NCI-H460 (cell line): ENCODE measurements at places on chromosomes 2 and 18.

DNA sequence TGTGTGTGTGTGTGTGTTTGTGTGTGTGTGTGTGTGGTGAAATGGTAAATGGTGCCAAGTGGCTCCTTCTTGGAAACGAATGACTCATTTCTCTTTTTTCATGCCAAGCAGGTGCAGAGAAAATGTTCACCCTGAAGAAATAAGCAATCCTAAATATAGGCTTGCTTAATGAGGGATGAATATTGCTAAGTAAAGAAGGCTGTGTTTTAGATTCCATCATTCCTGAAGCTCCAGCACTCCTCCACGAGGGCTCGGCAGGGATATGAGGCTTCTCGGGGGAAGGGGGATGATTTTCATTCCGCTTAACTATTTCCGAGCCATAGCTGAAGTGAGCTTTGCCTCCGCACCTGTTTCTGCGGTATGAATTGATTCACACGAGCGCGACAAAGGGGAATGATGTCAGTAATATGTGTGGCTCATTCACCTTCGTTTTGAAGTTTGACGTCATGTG is 72.9 kb downstream of the TSN start:
- no peak for DNase-seq

DNA sequence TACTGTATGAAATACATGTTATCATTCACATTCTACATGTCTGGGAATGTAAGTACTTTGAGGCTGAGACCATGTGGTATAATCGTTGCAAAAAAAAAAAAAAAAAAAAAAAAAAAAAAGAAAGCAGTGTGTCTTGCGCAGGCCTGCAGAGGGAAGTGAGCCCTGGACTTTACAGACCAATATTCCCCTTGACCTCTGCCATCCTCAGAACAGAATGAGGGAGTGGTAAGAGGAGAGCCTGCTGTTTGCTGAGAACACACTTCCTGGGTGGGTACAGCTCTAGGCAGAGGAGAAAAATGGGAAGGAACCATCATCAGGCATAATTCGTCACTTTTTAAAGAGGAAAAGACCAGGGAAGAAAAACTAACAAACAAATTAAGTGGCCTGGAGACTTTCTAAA is 28.8 kb upstream of the TBC1D8 start:
- no peak for DNase-seq

- DNase-seq = no peak
Measured at GRCh38 chr2:236857781-236858180, 227.9 kb upstream of the COPS8 start.

DNA sequence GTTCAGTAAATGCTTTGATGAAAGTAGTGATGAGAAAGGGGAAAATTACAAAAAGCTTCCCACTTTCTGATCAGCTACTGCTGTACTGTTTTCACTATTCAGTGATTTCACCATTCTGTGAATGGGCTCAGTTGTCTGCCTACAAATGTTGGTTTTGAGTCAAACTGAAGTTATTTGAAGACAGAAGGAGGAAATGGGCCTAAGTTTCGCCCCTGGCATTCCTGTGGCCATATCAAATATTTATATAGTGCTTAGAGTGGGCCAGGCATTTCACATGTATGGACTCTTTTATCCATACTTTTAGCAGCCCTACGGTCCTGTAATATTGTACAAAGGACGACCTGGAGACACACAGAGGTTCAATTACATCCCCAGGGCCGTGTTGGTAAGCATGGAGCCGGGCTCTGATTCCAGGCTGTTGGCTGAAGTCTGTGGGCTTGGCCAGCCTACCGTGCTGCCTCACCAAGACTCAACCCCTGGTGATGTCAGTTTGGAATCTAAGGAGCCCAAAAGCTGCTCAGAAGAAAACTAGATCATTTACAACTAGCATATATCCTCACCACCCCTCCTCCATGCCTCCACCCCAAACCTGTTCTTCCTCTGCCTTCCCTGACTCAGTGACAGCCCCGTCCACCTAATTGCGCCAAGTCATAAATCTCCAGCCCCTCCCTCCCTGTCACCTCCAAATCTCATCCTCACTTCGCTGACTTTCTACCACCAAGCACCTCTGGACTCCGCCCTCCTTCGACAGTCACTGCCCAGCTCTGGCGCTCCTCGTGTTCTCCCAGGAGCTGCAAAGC is 10.1 kb upstream of the GRHL1 start:
- DNase-seq = no peak

GRCh38 chr2:12684471-12684936 is 32.2 kb upstream of the TRIB2 start:
- no peak for DNase-seq

DNA sequence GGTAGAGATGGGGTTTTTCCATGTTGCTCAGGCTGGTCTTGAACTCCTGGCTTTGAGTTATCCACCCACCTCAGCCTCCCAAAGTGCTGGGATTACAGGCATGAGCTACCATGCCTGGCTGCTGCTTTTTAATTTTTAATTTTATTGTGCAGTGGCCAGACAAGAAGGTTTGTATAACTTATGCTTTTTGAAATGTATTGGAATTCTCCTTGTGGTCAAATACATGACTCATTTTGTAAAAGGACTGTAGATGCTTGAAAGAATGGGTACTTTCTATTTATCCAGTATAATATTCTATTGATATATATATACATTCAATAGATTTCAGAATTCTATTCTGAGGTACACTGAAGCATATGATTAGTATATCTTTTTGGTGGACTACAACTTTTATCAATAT is 82.6 kb upstream of the ST3GAL5 start:
- no peak for DNase-seq

GRCh38 chr2:70964596-70965386 is 13.6 kb upstream of the ANKRD53 start:
- DNase-seq = peak; percentile 54

- no peak for DNase-seq
Measured at GRCh38 chr2:215260097-215260677, 51.7 kb upstream of the ATIC start.

DNA sequence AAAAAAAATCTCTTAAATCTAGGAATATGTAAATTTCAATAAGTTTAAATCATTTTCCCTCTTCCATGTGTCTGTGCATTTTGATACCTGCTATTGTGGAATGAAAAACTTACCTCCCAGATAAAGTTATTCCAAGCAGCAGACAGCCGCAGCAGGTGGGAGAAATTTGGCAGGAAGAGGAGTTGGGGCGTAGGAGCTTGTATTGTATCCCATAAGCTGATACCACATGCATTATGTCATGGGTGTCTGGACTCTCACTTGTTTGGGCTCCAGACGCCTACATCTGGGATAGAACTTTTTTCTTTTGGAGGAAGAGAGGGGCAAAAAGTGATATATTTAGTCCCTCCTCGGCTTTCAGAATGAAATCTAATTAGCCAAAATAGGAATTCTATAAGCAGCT is 59.3 kb upstream of the TCF4 start:
- DNase-seq = no peak

DNA sequence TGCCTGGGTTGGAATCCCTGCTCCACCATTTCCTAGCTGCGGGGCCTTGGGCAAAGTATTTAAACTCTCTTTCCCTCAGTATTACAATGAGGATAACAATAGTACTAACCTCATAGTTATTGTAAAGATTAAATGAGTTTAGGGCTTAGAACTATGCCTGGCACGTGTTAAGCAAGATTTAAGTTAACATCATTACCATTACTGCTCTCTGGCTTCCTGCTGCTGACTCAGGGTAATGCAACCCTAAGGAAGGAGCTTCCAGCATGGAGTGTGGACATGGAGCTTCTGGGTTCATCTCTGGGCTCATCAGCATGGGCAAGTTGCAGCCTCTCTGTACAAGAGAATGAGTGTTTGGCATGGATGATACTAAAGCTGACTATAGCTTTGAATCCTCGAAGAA is 374.2 kb upstream of the MAP2 start:
- no peak for DNase-seq

GRCh38 chr18:32805354-32805753 is 32.5 kb upstream of the KLHL14 start:
- DNase-seq = no peak

DNA sequence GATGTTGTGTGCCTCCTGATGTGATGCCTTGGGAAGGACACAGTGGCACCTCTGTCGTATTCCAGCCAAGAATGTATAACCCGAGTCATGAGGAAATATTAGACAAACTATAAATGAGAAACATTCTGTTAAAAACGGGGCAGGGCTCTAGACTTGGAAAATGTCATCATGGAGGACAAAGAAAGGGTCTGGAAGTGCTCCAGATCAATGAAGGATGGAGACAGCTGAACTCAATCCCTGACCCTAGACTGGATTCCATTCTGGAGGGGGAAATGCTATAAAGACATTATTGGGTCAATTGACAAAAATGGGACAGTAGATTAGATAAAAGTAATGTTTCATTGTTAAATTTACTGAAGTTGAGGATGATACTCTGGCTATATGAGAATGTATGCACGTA is 92.1 kb downstream of the SLC4A3 start:
- no peak for DNase-seq

GRCh38 chr18:54671291-54671881 is 80.3 kb downstream of the DYNAP start:
- DNase-seq = peak; percentile 30

DNA sequence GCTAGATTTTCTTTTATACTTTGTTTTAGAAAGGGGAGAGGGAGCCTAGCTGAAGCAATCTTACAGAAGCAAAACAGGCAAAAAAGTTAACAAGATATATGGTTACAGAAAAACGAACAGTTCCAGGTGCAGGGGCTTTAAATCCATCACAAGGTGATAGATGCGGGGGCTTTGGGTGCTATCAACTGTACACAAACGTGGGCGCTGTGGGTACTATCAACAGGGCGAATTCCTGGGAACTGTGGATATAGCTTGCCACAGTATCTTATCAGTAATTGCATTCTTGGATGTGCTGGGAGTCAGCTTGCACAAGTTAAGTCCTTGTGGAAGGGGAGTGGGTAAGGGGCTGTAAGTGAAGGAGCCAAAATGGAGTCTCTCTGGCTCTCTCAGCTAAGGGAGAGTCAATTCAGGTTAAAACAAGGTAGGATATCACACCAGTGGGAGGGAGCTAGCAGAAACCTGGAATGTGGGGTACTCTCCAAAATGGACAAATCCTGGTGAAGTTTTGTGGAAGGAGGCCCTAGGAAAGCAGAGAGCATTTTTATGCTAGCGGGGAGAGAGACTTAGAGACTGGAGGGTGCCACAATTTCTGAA is 325.8 kb upstream of the SPHKAP start:
- no peak for DNase-seq

GRCh38 chr2:71727562-71727961 is 274.2 kb downstream of the DYSF start:
- DNase-seq = no peak
